Kidney glomerular epithelial cell (primary cell): ENCODE measurements at places on chromosomes 16 and 17.

- no peak for DNase-seq
Measured at GRCh38 chr17:19670908-19671307, 22.4 kb downstream of the ALDH3A2 start.

DNA sequence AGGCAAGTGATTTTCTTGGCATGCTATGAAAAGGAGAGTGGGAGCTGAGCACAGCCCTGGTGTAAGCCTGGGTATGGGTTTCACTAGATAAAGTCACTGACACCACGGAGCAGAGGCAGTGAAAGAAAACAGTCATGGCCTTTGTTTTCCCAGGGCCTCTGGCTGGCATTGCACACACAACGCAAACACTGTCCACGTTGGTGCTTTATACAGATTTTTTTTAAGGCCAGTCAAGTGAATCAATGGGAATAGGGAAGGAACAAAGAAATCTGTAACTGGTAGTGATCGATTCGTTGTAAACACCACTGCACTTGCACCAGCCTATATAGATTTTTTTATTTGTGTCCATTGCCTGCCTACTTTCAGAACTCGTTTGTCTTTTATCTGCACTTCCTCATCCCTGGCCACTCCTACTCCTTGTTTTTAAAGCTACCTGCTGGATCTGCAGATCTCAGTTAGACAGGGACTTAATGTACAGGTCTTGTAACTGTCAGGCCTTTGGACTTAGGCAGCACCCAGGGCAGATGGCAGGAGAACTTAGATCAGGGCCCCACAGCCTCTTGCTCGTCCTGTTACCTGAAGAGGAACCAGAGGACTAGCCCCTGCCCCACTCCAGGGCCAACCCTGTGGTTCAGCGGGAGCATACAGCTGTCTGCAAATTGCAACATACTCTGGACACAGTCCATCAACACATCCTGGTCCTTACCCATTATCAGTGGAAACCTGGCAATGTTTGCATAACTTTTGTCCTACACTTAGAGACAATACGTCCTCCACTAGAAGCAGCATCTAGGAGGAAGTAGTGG, 10.6 kb upstream of the TMIGD1 start:
- DNase-seq: peak; percentile 40

DNA sequence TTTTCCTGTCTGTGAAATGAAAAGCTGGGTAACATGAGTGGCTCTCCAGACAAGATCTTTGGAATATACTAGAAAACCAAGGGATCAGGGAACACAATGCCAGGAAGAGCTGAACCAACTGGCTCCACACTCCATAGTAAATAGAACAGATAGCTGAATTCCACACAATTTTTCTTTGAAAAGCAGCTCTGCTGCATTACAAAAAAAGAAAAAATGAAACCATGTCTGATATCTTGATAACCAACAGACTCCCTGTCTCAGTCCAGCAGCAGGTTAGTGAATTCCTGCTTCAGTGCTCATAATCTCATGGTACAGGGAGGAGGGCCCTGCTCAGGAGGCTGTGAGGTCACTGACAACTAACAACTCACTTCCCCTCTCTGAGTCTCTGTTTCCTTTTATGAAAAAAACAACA, 97.1 kb downstream of the CDH11 start:
- DNase-seq: peak; percentile 42

DNA sequence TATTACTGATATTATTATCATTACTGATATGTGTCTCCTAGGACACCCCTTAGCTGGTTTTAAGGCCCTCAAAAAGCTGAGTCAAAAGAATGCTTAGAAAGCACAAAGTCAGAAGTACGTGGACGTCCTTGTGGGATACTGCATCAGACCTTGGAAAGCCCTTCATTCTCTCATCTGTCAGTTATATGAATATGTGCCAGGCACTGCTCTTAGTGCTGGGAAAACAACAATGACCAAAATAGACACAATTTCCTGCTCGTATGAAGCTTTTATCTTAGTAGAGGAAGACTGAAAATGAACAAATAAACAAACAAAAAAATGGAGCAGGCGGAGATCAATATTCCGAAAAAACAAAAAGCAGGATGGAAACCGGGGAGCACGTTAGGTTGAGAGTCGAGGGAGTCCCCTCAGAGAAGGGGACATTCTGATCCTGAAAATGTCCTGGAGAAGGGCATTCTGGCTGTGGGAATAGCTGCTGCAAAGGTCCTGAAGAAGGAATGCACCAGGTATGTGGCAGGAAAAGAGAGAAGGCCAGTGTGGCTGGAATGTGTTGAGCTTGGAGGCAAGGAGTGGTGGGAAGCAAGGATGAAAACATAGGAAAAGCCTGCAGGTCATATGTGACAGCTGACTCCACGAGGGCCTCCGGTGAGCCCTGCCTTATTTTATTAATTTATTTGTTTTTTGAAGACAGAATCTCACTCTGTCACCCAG, 15.5 kb upstream of the TMEM94 start:
- DNase-seq: no peak

GRCh38 chr16:74309789-74310781, 13.5 kb downstream of the PSMD7 start:
- DNase-seq: peak; percentile 38

DNA sequence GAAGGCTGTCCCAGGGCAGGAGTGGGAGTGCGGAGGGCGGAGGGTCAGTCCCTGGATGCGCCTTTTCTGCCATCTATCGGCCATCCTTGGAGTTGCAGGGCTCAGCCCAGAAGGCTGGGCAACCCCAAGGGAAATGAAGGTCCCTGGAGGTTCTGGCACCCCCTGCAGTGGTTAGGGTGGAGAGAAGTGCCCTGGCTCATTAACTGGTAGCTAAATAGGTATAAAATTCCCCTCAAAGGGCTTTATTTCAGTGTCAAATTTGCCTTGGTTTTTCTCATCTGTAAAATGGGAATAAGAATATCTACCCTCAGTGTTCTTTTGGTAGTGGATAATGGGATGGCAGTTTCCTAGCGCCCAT, 22.4 kb downstream of the C17orf75 start:
- peak; percentile 45 for DNase-seq

- no peak for DNase-seq
Measured at GRCh38 chr16:19874851-19875546, 9.6 kb downstream of the GPRC5B start.
